Mesothelial cell of epicardium (in vitro differentiated cells): ENCODE measurements at places on chromosomes 5 and 9.

GRCh38 chr5:19950897-19951296 lies 37.1 kb downstream of the CDH18 start:
- DNase-seq = no peak

GRCh38 chr5:14560091-14560595 lies 21.4 kb upstream of the OTULINL start:
- DNase-seq = no peak

DNA sequence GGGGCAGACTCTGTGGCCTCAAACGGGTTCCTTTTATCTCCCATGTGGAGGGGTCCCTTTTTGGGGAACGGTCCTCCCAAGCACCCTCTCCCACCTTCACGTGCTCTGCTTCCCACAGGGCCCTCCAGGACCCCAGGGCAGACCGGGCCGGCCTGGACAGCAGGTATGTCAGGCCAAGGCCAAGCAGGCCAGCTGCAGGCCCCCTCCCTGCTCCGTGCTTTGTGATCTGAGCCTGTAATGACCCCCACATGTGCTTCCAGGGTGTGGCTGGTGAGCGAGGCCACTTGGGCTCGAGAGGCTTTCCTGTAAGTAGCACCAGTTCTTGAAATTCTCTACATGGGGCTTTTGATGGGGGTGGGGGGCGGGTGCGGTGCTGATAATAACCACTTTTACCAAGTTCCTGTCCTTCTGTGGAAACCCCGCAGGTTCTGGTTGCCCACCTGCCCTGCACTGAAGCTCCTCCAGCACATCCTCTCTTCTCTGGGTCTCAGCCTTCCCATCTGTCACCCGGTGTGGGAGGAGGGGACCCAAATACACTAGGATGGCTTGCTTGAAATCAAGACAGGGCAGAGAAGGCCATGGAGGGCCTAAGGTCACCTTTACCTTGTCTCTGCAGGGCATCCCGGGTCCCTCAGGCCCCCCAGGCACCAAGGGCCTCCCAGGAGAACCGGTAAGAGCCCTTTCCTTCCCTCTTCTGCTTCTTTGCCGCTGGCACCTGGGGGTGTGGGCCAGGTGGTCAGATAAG lies 57.9 kb upstream of the ORM1 start:
- no peak for DNase-seq

DNA sequence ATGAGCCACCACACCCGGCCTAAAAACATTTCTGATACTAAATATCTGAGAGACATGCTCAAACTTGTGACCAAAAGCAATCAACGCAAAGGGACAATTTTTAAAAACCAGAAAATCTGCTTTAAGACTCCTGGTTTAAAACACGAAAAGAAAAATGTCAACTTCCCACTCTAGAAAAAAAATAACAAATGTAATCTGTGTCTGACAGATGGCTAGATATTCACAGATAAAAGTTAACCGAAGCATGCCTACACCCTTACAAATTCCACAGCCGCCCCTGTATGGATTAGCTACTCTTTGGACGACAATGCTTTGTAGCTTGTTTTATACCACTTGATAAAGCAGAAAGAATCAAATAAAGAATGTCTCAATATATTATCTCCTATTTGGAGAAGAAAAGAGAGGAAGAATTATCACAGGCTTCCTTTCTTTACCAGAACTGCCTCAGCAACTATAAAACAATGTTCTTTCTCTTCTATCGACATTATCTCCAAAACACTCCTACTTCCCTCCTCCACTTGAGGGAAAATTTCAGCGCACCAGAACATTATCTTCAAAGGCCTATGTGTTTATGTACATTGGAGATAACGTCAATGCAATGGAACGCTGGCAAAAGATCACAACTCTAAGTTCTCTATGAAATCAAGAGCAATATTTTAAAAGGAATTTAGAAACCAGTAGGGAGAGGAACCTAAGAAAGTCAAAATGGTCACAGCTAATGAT lies 26.2 kb downstream of the CEMIP2 start:
- DNase-seq = no peak

GRCh38 chr9:98607152-98607551 lies 101.6 kb downstream of the GABBR2 start:
- no peak for DNase-seq

DNA sequence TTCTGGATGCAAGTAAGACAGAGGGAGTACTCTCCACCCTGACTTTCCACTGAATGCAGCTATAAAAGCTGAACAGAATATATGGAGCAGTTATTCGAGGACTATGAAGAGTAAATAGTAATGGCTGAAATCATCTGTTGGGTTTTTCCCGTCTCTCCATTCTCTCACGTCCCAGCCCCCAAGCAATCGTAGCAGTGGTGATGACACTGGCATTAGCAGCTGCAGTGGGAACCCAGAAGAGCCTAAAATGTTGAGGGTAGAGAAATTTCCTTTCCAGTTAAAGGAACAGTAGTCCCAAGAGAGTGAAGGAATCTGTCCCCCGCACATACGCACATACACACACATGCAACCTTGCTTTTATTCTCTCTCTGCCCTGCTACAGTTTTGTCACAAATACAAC lies 33.2 kb downstream of the MED27 start:
- no peak for DNase-seq

- no peak for DNase-seq
Observed at GRCh38 chr5:163938595-163938994, 433.2 kb downstream of the MAT2B start.

GRCh38 chr5:143641549-143642355 lies 170.2 kb upstream of the HMHB1 start:
- no peak for DNase-seq

DNA sequence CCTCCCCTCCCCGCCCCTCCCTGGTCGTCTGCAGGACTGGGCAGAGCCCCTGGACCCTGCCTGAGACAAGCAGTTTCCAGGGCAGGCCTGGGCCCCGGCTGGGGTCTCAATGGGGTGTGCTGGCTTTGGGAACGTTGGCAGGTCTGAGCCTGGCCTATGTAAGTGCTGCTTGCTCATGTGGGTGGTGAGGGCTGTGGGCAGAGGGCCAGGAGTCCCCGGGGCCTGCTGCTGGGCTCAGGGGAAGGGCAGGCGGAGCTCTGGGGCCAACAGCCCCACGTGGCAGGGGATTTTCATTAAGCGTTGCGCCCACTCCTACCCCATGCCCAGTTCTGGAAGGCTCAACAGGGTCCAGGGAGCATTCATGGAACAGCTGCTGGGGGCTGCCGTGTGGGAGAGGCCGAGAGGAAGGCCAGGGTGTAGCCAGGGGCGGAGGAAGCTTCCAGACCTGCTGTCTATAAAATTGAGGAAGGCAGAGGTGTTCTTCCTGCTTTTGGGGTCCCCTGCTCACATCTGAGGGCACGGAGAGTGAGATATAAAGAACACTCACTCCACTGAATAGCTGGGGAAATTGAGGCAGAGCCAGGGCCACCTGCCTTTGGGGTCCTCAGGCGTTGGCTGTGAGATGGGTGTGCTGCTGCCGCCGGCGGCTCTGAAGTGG lies 32.5 kb downstream of the RXRA start:
- no peak for DNase-seq

DNA sequence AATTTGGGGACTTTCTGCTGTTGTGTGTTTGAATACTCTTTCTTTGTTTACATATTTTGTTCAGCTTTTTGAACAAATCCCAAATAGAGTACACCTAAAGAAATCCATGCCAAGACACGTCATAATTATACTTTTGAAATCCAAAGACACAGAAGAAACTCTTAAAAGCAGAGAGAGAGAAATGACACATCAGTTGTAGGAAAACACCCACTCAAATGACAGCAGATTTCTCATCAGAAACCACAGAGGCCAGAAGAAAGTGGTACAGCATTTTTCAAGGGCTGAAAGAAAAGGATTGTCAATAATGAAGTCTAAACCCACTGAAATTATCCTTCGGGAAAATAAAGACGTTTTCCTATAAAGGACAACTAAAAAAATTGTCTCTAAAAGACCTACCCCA lies 378.6 kb downstream of the GADD45G start:
- no peak for DNase-seq

DNA sequence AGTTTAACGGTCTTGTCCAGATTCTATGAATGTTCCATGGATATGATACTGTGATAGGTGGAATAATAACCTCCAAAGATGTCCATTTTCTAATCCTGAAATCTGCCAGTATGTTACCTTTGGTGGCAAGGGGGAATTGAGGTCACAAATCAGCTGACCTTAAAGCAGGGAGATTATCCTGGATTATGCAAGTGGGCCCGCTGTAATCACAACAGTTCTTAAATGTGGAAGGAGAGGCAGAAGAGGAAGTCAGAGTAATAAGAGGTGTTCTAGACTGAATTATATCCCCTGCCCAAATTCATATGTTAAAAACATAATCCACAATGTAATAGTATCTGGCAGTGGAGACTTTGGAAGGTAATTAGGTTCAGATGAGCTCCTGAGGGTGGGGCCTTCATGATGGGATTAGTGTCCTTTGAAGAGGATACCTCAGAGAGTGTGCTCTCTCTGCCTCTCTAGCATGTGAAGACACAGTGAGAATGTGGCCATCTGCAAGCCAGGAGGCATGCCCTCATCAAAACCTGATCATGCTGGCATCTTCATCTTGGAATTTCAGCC lies 47.6 kb upstream of the ZFAND5 start:
- no peak for DNase-seq

GRCh38 chr9:121648799-121649198 lies 2.6 kb upstream of the DAB2IP start:
- DNase-seq = no peak

DNA sequence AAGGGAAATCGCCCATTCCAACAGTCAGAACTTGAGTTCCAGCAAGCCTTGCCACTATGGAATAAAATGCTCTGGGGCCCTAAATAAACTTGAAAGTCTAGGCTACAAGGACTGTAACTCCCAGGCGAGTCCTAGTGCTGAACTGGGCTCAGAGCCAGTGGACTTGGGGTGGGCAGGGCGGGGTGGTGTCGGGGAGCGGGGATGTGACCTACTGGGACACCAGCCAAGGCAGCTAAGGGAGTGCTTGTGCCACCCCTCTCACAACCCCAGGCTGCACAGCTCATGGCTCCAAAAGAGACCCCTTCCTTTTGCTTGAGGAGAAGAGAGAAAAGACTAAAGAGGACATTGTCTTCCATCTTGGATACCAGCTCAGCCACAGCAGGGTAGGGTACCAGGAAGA lies 61.5 kb downstream of the MEIKIN start:
- no peak for DNase-seq

DNA sequence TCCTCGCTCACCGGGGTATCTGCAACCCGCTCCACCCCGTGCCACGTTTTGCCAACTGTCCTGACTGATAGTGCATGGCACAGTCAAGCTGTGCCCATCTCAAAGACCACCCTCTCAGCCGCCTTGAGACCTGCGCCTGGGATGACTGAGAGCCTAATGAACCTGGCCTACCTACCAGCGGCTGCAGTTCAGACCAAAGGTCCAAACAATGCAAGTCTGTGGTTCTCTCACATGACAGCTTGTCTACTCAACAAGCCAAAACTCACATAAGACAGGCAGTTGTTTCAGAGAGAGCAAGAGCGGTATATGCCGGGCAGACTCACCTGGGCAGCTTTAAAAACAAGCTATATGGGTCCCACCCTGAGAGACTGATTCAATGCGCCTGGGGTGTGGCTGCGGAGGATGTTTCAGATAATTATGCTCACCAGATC lies 70.5 kb downstream of the EPB41L4B start:
- no peak for DNase-seq

DNA sequence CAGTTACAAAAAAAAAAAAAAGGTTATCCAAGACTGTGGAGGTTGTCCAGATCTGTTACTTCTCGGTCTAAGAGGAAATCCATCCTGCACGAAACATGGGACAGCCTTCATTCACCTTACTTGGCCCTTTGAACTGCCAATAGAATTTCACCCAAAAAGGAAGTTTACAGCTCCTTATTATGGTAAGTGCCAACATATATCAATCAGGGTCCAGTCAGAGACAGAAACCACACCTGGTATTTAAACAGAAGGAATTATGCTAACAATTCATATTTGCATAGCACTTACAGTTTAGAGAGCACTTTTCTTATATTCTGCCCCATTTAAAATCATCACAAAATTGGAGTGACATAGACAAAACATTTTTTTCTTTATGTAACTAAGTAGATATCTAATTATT lies 93.6 kb upstream of the PTPN3 start:
- no peak for DNase-seq

- no peak for DNase-seq
Observed at GRCh38 chr9:91844190-91844589, 105.8 kb downstream of the ROR2 start.

DNA sequence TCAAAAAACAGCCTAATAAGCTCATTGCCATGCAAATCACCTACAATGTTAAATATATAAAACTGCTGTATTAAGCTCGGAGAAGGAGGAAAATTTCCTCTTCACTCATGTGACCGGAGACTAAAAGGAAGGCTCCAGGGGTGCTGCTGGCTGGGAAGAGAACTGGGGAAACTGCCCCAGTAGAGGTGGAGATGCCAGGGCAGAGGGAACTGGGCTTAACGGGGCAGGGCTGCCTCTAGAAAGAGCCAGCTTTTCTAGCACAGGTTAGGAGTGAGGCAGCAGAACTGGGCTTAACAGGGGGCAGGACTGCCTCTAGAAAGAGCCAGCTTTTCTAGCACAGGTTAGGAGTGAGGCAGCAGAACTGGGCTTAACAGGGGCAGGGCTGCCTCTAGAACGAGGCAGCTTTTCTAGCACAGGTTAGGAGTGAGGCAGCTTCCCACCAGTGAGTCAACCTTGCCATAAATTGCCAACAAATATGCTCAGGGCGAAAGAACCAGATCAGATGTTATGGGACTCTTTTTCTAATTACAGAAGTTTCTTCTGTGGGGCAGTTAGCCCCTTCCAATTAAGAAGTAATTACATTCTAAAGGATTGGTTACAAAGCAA lies 115.3 kb downstream of the FANCC start:
- DNase-seq = no peak

DNA sequence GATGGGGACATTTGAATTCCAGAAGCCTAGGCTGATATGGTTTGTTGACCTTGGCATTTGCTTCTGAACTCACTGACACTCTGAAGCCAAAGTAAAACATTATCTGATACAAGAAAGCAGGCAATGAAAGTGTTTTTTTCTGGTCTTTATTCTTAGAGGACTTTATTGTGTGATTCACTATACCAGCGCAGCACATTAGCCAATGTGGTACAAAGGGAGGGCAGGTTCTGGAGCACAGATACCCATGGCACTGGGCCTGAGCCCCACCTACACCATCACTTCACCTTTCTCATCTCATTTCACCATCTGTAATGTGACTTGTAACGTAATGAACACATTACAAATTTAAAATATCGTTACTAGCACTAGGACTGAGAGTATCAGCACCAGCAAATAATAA lies 89.7 kb upstream of the ZNF366 start:
- DNase-seq = no peak

DNA sequence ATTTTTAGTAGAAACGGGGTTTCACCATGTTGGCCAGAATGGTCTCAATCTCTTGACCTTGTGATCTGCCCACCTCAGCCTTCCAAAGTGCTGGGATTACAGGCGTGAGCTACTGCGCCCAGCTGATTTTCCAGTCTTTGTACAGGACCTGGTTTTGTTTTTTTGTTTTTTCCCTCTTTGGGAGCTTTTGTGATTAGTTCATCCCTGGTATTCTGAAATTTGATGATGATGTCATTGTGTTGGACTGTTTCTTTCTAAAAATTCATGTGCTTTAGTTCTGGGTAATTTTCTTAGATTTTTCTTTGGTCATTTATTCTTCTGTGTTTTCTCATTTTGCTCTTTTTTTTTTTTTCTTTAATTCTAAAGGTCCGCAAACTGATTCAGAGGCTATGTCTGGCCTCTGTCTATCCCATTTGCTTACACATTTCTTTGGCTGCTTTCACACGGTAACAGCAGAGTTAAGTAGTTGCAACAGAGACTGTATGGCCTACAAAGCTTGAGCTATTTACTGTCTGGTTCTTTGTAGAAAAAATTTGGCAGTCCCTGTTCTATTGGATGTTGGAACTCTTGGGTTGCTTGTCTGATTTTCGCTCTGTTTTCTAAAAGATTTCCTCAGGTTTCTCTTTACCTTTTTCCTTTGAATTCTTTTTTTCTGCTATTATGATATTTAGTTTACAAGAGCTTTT lies 24.8 kb downstream of the STX17 start:
- no peak for DNase-seq
